ENCODE measurements at places on chromosomes 16 and 17. TPM values are rescaled to one million over a fixed set of nuclear protein-coding genes. Genes with fewer than 3 reads are reported as not detected.

The MSLN gene
- not detected for total RNA-seq

The KRTAP2-3 gene
- total RNA-seq = not detected

The POLDIP2 gene
- 78.0 TPM for total RNA-seq

The GNAO1 gene
- total RNA-seq = not detected

The RAD51D gene
- total RNA-seq = 7.8 TPM

The GP2 gene
- not detected for total RNA-seq

The SEPTIN12 gene
- total RNA-seq = not detected

The CACNG1 gene
- not detected for total RNA-seq

The SOX15 gene
- 0.20 TPM for total RNA-seq

The KRT31 gene
- not detected for total RNA-seq

The HS3ST3A1 gene
- 2.1 TPM for total RNA-seq

The SHISA6 gene
- total RNA-seq = not detected

The AHSP gene
- not detected for total RNA-seq

The FOXL1 gene
- 2.7 TPM for total RNA-seq

The FBXL19 gene
- 13.2 TPM for total RNA-seq

The NOS2 gene
- 0.20 TPM for total RNA-seq

The SLC16A6 gene
- total RNA-seq = 0.06 TPM

The NPIPA7 gene
- 7.4 TPM for total RNA-seq

The TSNAXIP1 gene
- total RNA-seq = 0.15 TPM

The HCRT gene
- total RNA-seq = not detected

The CDH13 gene
- total RNA-seq = 75.6 TPM

The CD79B gene
- total RNA-seq = 0.31 TPM

The FAM171A2 gene
- total RNA-seq = 2.6 TPM

The SLC16A5 gene
- 4.2 TPM for total RNA-seq

The ALKBH5 gene
- 130 TPM for total RNA-seq

The NGFR gene
- 9.8 TPM for total RNA-seq

The NPIPB9 gene
- total RNA-seq = not detected

The MT1F gene
- 0.29 TPM for total RNA-seq

The PLA2G10 gene
- not detected for total RNA-seq

The CLEC3A gene
- total RNA-seq = not detected

The CDH5 gene
- total RNA-seq = 15.6 TPM

The CCL8 gene
- 1.2 TPM for total RNA-seq

The MGAT5B gene
- total RNA-seq = 0.15 TPM

The PRAC2 gene
- not detected for total RNA-seq

The TBX2 gene
- total RNA-seq = 13.8 TPM

The UTS2R gene
- not detected for total RNA-seq

The ZDHHC1 gene
- total RNA-seq = 8.8 TPM

The CCL3 gene
- total RNA-seq = not detected

The RHBDF2 gene
- total RNA-seq = 10.5 TPM

The DOC2B gene
- 0.12 TPM for total RNA-seq

The ST6GALNAC1 gene
- total RNA-seq = not detected

The UBB gene
- total RNA-seq = 902 TPM

The UNC45B gene
- not detected for total RNA-seq

The ZNF668 gene
- 9.8 TPM for total RNA-seq

The TP53 gene
- total RNA-seq = 33.1 TPM

The HOXB1 gene
- not detected for total RNA-seq

The TBC1D3H gene
- not detected for total RNA-seq

The NHLRC4 gene
- 3.5 TPM for total RNA-seq

The KRT33A gene
- not detected for total RNA-seq

The SOST gene
- total RNA-seq = not detected

The DNAAF8 gene
- total RNA-seq = 2.1 TPM

The NUBP2 gene
- total RNA-seq = 61.6 TPM

The ST6GALNAC2 gene
- total RNA-seq = not detected

The C17orf67 gene
- 0.39 TPM for total RNA-seq

The ABCA9 gene
- 110 TPM for total RNA-seq

The CYBA gene
- total RNA-seq = 257 TPM

The GUCY2D gene
- not detected for total RNA-seq

The NUDT16L1 gene
- 23.1 TPM for total RNA-seq
